ENCODE measurements at places on chromosomes 7 and 10.

GRCh38 chr10:112525200-112525599 is 78.2 kb downstream of the VTI1A start:
- DNase-seq = no peak

GRCh38 chr7:107103369-107103768 is 58.9 kb downstream of the PRKAR2B start:
- DNase-seq = no peak

DNA sequence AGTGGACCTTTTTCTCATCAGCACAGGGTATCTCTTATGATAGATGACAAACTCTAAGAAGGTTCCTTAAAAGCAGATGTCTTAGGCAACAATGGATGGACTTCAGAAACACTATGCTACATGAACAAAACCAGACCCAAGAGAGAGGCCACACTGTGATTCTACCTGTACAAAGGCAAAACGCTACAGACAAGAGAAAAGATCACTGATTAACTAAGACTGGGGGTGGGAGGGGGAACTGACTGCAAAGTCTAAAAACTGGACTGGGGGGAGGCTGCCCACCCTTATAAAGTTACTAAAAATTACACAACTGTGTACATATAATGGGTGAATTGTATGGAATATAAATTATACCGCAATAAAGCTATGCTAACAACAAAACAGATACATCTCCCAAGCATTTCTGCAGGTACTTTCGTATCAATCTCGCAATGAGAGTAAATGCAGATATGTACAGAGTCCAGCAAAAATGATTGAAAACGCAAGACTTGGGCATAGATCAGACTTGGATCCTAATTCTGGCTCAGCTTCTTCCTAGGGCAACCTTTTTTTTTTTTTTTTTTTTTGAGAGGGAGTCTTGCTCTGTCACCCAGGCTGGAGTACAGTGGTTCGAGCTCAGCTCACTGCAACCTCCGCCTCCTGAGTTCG is 179.7 kb downstream of the FAM107B start:
- DNase-seq = no peak

DNA sequence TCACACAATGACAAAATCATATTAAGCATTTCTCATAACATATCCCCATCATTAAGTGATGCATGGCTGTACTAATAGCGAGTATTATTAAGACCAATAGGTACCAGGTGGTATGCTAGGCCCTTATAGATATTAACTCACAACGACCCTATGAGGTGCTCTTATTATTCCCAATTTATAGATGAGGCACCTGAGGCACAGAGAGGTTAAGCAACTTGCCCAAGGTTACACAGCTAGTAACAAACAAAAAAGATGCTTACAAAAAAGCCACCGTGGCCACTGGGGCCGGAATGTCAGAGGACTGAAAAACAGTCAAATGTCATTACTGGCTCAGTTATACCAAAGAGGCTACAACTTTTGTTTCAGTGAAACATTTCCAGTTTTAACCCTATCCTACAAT is 96.0 kb downstream of the OR13A1 start:
- DNase-seq = no peak

- DNase-seq = no peak
These were observed 75.8 kb downstream of the MAD1L1 start for GRCh38 chr7:2156756-2157472.

DNA sequence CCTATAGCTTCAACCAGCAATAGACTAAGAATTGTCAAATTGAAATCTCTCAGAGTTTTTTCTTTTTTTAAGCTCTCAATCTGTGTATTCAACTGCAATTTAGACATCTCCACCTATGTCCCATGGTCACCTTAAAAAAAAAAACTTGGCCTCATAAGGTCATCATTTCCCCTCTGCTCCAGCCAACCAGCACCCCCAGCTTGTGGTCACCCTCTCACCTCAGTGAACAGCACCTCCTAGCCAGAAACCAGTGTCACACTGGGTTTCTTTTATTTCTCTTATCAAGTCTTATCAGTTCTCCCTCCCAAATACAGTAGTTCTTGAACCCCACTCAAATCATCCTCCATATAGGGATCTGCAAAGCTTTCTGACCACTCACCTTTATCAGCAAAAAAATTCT is 4.0 kb downstream of the ITGB1 start:
- no peak for DNase-seq

- no peak for DNase-seq
These were observed 8.2 kb upstream of the PCBD1 start for GRCh38 chr10:70896551-70896950.

DNA sequence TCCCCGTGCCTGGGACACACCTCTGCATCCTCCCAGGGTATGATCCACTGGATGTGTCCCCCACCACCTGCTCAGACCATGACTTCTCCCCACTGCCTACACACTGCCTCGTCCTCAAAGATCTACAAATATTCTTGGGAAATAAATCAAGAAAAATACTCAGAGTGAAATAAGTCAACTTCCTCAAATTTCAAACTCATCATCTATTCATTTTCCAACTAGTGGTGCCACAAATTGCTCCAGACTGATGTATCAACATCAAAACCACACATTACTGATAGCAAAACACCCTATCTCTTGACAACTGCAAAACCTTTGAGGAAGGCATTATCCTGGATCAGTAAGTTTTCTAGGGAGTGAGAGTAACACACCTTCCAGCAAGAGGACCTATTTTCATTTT is 87.7 kb downstream of the GRB10 start:
- DNase-seq = no peak

- no peak for DNase-seq
These were observed 14.3 kb downstream of the UNCX start for GRCh38 chr7:1246871-1247526.

DNA sequence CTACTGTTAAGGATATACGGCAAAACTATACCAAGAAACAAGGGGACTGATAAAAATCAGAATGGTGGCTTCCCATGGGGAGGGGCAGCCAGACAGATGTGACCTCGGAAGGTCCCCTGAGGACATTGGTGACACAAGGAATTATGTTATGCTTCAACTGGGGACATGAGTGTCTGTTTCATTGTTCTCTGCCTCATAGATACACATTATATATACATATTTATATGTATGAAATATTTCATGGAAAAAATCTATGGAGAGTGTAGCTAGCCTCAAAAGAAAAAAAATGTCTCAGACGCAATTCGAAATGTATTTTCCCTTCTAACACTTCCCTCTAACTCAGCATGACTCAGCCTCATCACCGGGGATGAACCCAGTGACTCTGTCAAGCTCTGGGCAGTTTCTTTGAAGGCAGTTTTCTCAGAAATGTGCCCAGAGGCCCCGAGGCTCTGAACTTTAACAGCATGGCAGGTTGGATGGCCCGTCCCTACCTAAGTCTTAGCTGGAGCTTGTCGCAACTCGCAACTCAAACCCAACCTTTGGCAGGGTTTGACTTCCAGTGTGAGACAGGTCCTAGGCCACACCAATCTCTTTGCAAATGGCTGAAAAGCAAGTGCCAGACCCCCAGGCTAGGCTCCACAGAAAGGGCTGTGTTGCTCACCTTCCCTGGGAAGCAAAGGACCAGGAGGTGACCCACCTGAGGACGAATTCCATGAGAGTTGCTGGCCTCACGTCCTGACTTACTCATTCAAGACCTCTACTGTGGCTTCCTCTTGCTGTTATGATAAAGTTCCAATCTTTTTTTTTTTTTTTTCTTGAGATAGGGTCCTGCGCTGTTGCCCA is 86.9 kb downstream of the CARD11 start:
- no peak for DNase-seq

DNA sequence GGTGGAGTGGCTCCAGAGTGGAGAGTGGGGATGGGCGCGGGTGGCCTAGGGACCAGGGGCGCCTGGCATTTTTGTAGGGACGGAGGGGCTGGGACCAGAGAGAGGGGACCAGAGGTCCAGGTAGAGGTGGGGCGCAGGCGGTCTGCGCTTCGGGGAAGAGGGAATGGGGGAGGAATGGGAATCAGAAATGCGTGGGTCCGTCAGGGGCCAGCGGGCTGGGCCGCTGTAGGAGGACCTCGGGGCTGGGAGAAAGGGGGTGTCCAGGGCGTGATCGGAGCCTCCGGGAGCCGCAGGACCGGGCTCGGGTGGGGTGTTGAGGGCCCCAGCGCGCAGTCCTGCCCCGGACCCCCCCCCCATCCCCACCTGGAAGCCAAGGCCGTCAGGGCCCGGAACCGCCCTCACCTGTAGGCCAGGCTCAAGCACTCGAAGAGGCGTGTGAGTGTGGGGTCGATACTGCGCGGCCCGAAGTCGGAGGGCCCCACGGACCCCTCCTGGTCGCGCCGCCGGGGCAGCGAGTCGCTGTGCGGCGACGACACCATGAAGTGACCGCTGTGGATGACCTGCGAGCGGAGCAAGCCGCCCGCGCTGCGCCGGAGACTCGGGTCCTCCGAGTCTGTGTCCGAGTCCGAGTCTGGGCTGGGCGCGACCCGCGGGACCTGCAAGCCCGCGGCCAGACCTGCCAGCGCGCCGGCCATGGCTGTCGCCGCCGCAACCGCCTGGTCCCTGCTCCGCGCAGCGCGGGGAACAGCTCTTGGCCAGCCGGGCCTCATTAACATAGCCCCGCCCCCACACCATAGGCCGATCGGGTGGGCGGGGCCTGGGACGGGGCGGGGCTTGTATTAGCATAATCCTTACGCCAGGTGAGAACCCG is at the start of gene MLXIPL:
Gene MLXIPL (minus strand): TSS at position 725 of the 871 bp plus-strand sequence. CDS start 30 bp downstream, at position 695.
- DNase-seq = peak; percentile 95

- no peak for DNase-seq
These were observed 1.9 kb upstream of the DEPP1 start for GRCh38 chr10:44980309-44981171.

- no peak for DNase-seq
These were observed 76.8 kb downstream of the ADK start for GRCh38 chr10:74227697-74228424.
